Right renal pelvis (tissue), 4 donors: ENCODE measurements at places on chromosomes 5 and 9. TPM values are rescaled to one million over a fixed set of nuclear protein-coding genes. Genes with fewer than 3 reads are reported as not detected.

GRCh38 chr5:141172381-141173204 is at the start of gene PCDHB7:
PCDHB7 (plus strand) TSS chr5:141172644; CDS start chr5:141172836, 192 bp downstream.
- peak; percentile 30 for DNase-seq

- no peak for DNase-seq
Observed at GRCh38 chr5:139276426-139276825, 17.1 kb upstream of the MATR3 start.

- no peak for DNase-seq
Observed at GRCh38 chr5:52523701-52524100, 264.0 kb upstream of the ITGA1 start.

DNA sequence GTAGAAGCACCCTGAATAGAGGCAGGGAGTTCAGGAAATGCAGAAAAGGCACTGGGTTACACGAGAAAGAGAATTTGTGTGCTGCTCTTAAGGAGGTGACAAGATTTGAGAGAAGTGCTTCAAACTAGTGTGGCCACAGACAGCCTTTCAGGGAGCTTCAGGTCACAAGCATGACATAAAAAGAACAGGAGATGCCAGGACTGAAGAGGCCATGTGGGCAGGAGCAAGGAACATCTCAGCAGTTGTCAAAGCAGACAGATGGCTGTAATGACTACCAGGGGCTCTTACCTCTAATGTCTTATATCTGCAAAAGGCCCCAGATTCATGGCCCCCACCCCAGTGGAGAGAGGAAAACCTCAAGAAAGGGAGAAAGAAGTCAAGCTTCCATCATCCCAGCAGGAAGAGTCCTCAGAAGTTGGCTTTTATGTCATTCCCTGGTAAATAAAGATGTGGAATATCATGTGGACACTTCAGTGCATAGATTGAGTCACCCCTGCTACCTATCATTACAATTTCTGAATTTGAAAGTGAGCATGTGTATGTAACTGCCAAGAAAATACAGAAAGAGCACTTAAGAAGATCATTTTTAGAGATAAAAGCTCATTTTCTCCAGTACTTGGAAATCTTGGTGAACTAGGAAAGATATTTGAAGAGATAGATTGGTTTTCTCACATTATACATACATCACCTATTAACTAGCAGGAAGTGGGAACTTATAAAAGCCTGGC is 214.4 kb upstream of the RORB start:
- no peak for DNase-seq

DNA sequence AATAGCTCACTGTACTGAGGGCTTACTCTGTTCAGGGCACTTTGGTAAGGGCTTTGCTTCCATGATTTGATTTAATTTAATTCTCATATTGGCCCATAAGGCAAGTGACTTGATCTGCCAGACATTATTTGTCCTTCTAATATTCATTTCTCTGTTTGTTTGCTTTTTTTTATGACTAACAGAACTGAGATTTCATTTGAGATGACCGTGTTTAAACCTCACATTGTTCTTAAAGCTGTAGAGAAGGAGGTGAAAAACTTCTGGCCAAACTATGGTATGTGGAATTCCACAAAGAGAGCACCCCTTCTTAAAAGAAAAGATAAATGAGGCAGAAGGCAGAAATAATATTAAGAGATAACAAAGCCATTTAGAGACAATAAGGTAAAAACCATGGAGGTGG is 775.6 kb upstream of the ACO1 start:
- no peak for DNase-seq

GRCh38 chr9:121269642-121270254 is 1.8 kb downstream of the GSN start:
- no peak for DNase-seq

- DNase-seq: no peak
Observed at GRCh38 chr5:756171-756570, 28.4 kb downstream of the ZDHHC11B start.

DNA sequence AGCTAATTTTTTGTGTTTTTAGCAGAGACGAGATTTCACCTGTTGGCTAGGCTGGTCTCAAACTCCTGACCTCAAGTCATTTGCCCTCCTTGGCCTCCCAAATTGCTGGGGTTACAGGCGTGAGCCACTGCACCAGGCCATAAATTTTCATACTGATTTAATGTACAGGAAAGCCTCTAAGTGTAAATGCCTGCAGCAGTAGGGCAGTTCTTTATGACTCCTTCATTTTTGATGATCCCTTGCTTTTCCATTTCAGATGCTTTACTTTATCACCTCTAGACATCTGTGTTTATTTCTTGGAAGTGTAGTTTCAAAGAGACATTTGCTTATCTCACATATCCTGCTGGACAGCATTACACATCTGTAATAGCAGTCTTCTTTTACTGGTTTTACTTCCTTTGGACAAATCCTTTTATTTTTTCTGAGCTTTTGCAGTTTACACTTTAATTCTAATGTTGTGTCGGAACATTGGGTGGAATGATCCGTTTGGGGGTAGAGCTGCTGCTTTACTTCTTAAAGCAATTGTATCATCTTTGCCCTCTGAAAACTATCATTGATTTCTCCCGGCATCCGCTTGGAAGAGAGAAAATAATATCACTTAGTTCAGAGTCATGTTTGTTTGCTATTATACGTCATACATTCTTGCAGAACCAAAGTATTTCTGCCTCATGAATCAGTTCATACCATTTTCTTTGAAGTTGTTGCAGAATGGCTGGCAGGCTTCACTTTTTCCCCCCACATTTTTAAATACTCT is 36.0 kb downstream of the SCGB3A1 start:
- no peak for DNase-seq

DNA sequence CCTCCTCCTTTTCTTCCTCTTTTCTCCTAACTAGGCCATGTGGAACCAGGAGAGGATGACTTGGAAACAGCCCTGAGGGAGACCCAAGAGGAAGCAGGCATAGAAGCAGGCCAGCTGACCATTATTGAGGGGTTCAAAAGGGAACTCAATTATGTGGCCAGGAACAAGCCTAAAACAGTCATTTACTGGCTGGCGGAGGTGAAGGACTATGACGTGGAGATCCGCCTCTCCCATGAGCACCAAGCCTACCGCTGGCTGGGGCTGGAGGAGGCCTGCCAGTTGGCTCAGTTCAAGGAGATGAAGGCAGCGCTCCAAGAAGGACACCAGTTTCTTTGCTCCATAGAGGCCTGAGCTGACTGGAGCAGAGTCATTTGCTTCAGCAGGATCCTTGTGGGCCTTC is 13.7 kb downstream of the NUDT2 start:
- DNase-seq: no peak

GRCh38 chr9:29697011-29697410 is 2123.7 kb upstream of the C9orf72 start:
- DNase-seq: no peak

Gene N4BP3
- polyA plus RNA-seq: 4.4 TPM

Gene PDE6A
- polyA plus RNA-seq: 0.09 TPM
